K562 (cell line): ENCODE measurements at places on chromosomes 16 and 17. TPM values are rescaled to one million over a fixed set of nuclear protein-coding genes. Genes with fewer than 3 reads are reported as not detected.

- DNase-seq: no peak
Measured at GRCh38 chr17:66679631-66680517, 155.0 kb upstream of the CACNG5 start.

Gene KIF1C
- polyA plus RNA-seq: 15.2 and 21.4 TPM in 2 replicates

GRCh38 chr17:77555741-77556291 lies 402.7 kb upstream of the TNRC6C start:
- DNase-seq: no peak

Gene CRYM
- polyA plus RNA-seq: 0.37 and 0.73 TPM in 2 replicates

GRCh38 chr17:70780031-70780430 lies 610.7 kb downstream of the KCNJ2 start:
- DNase-seq: no peak

Gene SDR42E2
- not detected in 2 replicates for polyA plus RNA-seq

DNA sequence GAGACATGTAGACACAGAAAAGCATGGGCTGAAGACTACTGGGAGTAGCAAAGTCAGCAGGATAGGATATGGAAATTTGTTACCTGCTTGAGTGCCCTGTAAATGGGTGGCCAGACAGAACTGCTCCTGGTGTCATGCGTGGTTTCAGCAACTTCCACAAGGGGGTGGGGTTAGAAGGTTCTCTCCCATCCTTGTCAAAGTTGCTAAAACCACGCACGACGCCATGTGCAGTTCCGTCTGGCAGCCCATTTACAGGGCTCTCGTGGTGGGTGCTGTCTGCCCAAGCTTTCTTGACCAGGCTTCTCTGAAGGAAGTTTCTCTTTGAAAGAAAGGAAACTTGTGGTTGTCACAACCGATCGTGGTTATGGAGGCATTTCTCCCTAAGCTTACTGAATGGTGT lies 6.9 kb upstream of the DBNDD1 start:
- DNase-seq: peak; percentile 37

Gene FOXL1
- not detected in 2 replicates for polyA plus RNA-seq

Gene TAC4
- polyA plus RNA-seq: not detected in 2 replicates

Gene KRTAP4-9
- not detected in 2 replicates for polyA plus RNA-seq
